T-helper 1 cell (primary cell): ENCODE measurements at places on chromosomes 5 and 9.

DNA sequence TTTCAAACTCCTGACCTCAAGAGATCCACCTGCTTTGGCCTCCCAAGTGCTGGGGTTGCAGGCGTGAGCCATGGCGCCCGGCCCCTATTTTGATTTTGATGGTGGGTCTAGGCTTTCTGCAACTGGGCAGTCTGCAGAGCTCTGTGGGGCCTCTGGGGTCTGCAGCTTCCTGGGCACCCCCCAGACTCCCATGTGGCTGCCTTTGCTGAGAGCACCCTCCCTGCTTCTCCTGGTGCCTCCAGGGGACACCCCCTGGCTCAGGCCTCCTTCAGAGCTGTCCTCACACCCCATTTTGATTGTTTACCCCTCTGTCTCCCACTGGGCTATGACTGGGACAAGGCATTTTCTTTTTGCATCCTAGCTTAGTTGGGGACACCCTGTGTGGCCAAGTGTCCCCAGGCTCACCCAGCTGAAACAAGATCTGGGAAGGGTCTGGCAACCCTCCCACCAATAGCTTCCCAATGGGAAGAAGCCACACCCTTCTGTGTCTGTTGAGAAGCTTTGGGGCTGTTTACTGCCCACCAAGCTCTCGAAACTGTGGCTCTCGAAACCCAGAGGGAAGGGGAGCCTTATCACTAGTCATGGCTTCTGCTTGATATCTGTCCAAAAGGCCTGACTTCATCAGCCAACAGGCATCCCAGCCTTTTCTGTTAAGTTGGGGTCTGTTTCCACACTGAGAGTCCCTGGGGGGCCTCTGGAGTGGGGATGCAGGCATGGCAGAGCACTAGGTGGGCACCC, 204.4 kb upstream of the IER5L start:
- no peak for DNase-seq

- DNase-seq = no peak
These were observed 6.2 kb upstream of the GSN start for GRCh38 chr9:121261755-121262154.

DNA sequence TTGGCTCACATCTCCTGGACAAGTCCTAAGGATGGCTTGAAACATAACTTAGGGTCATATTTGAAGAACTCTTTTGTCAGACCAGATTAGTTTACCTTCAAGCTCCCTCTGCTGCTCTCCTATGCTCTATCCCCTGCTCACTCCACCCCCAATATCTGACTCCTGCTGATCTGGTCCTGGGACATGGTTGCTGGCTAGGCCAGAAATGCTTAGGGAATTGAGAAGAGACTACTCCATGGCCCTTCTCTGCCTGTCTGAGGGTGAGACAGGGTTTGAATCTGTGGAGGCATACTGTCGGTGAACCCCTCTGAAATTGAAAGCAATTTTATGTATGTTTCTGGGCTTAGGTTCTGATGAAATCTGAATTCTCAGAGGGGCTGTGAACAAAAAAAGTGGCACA, 3.3 kb downstream of the OTULIN start:
- DNase-seq = no peak

- no peak for DNase-seq
These were observed 31.3 kb upstream of the HSPA9 start for GRCh38 chr5:138606378-138607064.

GRCh38 chr5:96114736-96115135, 153.1 kb upstream of the ELL2 start:
- no peak for DNase-seq

DNA sequence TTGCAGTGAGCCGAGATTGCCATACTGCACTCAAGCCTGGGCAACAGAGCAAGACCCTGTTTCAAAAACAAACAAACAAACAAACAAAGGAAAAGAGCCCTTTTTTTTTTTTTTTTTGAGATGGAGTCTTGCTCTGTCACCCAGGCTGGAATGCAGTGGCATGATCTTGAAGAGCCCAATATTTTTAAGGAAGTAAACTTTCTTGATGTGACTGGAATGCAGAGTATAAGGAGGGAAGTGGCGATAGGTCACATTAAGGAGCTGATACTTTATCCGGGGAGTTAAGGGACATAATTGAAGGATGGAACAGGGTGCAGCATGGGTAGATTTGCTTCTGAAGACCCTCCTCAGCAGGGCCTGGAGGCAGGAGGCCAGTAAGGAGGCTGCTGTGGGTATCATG, 13.0 kb downstream of the NAIF1 start:
- no peak for DNase-seq

DNA sequence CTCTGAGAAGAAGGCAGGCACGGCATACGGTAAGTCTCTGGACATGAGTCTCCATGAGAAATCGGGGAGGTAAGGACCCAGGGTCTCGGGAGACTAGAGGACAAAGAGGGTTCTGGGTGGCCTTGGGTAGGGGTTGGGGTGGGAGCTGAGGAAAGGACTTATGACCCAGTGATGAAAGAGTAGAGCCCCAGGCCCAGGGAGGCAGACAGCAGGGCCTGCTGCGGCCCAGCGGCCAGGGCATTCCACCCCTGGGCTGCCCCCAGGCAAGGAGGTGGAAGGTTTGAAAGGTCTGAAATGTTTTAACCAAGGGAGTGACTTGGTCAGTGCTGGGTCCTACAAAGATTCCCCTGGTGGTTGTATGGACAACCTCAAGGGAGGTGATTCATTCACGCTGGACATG, 89.1 kb downstream of the CRB2 start:
- DNase-seq = no peak

DNA sequence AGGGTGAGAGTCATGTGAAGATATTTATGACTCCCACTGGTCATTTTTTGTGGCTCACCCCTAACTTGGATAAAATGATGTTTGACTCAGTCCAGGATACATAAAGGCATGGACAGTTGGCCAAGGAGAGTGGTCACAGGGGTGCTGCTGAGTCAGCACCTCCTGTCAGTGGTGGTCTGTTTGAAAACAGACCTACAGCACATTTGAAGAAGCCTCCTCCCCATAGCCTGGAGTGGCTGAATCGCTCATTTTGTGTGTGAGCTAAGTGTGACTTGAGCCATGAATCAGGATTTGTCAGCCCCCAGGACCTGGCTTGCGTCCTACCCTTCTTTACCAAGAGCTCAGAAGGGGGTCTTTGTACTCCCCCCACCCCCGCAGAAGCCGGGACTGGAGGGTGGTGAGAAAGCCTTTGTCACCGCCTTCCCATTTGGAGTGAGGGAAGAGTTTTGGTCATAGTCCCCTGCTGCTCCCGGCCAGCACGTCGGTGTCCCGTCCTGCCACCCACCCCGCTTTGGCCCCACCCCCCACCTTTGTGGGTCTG, 35.6 kb downstream of the TRIO start:
- no peak for DNase-seq

GRCh38 chr9:102514541-102514940, 480.6 kb upstream of the CYLC2 start:
- DNase-seq = no peak

GRCh38 chr5:38883842-38884241, 38.0 kb downstream of the OSMR start:
- no peak for DNase-seq

GRCh38 chr5:82766206-82766605, 311.0 kb downstream of the TMEM167A start:
- DNase-seq = no peak

DNA sequence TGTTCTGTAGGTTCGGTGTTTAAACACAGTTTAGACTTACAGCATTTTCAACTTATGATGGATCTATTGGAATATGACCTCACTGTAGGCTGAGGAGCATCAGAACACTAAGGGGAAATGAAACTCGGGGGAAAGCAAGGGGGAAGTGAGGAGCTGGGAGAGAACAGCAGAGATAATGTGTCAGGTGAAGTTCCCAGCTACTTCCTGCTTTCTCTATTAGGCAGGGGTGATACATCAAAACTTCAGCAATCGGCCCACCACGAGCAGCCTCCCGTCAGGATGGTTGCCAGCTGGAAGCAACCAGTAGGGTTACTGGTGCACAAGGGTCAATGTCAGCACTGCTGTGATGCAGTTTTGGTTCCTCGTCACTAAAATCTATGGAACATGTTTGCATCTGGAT, 34.3 kb downstream of the FAT2 start:
- DNase-seq = no peak

DNA sequence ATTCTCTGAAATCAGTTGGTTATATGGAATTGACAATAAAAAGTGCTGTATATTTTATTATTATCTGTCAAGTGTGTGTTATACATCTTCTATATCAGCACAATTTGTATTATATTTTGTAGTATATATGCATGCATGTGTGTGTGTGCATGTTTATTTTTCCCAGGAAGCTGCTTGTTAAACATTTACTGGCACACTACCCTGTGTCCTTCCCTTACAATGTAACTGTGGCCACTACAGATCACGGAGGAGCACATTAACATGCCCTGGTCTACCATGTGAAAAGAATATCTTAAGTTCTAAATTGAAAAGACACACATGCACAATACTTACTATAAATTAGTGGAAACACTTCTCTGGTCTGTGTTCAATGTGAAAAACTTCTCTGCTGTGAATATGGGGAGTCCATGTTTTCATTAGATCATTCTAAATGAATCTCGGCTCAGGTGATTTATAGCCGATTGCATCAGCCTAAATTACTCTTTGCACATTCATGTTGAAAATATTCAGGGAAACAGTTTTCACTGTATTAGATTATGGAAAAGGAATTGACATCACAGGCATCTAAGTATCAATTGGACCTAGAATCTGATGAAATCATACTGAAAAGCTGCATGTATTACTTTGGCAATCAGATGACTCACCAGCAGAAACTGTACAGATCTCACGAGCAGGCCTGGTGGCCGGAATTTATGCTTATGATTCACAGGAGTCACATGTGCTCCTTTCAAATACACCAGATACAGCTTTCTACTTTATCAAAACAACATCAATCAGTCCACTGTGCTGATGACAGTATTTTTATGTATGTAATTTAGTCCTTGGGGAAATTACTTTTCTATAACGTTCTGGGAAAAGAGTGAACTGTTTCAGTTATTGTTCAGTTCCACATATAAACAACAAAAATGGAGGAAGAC, 39.4 kb downstream of the LURAP1L start:
- no peak for DNase-seq

DNA sequence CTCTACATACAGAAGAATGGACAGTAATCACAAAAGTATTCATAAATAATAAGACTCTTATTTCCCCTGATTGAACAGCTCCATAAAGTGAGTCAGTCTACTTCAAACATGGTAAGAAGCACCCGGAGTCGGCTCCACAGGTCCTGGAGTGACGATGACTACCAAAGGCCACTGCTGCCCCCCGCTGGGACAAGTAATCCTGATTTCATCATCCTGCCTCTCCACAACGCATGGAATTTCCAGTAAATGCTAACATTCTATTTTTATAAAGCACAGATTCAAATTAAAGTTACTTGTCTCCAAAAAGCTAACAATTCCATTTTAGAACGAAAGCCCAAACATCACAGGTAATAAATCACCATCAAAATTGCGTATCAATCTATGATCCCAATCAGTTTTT, 16.2 kb downstream of the ATPSCKMT start:
- no peak for DNase-seq

DNA sequence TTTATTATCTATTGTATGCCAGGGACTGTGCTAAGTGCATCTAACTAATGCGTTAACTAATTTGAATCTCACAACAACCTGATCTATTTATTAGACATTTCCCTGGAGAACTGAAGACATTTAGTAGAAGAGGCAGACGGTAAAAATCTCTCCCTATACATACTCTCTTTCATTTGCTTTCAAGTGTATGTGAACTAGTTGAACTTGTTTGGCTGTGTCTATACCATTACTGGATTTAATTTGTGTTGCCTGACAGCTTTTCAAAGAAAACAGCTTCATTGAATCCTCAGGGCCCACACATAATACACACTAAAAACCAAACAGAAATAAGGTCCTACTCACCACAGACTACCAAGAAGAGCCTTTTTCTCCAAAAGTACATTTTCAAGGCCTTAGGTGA, 133.6 kb upstream of the NR3C1 start:
- DNase-seq = no peak

- DNase-seq = no peak
These were observed 7.7 kb upstream of the P4HA2 start for GRCh38 chr5:132235340-132235739.

DNA sequence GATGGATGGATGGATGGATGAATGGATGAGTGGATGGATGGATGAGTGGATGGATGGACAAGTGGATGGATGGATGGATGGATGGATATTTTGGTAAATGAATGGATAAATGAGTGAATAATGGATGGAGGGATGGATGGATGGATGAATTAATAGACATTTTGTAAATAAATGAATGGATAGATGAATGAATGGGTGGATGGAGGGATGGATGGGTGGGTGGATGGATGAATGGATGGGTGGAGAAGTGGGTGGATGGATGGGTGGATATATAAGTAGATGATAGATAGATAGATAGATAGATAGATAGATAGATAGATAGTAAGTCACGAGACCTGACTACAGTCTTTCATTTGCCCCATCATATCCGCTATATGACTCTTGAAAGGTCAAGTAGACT, 82.7 kb upstream of the OLFM1 start:
- no peak for DNase-seq

GRCh38 chr9:6355728-6356127, 27.6 kb downstream of the TPD52L3 start:
- no peak for DNase-seq

- DNase-seq = no peak
These were observed 64.0 kb downstream of the UBAP1 start for GRCh38 chr9:34242830-34243229.

- DNase-seq = no peak
These were observed 460.4 kb upstream of the RORB start for GRCh38 chr9:74036549-74037231.

- no peak for DNase-seq
These were observed 72.1 kb downstream of the LRSAM1 start for GRCh38 chr9:127523312-127523851.

GRCh38 chr9:38042626-38043357, 26.2 kb downstream of the SHB start:
- DNase-seq = no peak

DNA sequence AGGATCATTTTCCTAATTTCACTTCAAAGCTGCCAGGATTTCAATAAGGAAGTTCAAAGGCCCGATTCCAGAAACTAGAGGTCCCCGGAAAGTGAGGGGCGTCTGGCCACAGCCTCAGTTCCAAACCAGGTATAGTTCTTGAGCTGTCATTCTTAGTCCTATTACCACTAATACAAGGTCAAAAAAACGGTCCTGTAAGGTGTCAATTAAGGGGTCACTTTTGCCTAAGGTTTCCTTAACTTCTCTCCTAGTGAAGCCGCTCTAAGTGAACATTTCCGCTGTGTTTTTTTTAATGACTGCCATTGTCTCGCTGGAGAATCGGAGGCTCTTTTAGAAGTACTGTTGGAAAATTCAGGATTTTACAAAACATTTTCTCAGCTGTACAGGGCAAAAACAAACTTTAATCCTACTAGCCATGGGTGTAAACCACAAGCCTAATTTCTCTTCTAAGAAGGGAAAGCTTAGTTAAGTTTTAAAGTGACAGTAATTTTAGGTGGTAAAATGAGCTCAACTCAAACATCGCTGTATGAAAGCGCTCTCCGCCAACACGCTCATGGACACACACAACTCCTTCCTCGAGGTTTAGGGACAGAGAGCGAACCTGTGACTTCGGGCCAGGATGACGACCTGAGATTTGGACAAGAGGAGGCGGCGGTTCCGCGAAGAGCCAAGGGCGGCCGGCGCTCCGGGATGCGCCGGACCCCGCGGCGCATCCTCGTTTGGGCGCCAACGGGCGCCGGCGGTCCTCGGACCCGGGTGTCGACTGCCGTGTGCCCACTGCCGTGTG, 76.7 kb upstream of the IFNE start:
- DNase-seq = no peak

GRCh38 chr9:297104-297972, 82.7 kb downstream of the DOCK8 start:
- no peak for DNase-seq
